ENCODE measurements at places on chromosomes 7 and 10. TPM values are rescaled to one million over a fixed set of nuclear protein-coding genes. Genes with fewer than 3 reads are reported as not detected.

Gene NACAD
- total RNA-seq: 0.56 TPM

Gene SKIDA1
- total RNA-seq: 0.56 TPM

Gene SDK1
- total RNA-seq: 1.6 TPM

Gene DOCK1
- total RNA-seq: 79.2 TPM

Gene MICALL2
- 6.6 TPM for total RNA-seq

Gene TRPV6
- not detected for total RNA-seq

- DNase-seq: no peak
Observed at GRCh38 chr10:28020080-28020860, 21.4 kb upstream of the ODAD2 start.

DNA sequence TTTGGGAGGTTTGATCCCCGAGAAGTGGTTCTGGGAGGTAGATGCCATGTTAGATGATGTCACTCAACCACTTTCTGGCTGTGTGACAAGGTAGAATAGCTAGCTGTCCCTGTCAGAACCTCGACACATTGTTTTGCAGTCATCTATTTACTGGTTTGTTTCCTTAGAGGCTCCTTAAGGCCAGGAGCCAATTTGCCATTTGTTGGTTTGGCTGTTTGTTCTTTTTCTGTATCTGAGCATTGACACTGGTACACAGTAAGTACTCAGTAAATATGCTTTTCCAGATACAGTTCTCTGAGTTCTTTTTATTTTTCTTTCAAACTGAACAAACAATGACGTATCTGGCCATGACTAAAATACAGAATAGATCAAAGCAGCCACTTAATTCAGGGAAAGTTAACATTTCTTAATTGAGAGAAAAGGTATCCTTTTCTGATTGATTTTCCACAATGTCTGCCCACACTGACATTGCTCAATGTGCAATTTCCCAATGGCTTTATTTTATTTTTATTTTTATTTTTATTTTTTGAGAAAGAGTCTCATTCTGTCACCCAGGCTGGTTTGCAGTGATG, 121.6 kb downstream of the SPAG6 start:
- DNase-seq: no peak

DNA sequence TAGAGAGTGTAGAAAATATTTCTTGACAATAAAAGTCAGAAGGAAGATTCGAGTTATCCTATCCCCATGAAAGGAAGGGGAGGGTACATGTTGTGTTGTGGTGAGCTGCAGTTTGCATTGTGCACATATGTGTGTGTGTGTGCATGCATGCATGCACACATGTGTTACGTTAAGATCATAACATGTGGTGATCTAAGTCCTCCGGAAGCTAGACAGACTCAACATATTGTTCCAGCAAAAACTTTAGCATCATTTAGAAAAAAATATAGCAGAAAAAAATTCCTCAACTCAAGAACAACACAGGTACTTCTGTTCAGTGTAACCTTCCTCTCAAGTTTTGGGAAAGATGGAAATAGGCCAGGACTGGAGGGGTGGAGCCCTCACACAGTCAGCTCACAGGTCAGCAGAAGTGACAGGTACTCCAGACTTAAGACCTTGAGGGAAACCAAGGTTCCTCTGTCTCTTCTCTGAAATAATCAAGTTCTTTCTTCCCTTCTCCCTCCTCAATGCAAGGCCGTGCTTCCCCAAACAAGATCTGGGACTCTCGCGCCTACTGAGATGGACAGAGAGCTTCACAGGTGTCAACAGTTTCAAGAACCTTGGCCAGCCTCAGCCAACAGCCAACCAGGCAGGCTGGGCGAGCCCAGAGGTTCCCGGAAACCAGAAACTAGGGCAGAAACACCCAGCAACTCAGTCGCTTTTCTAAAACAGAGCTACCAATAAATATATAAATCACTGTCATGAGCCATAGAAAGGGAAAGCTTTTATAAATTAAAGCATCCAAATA, 205.2 kb downstream of the FAM107B start:
- DNase-seq: no peak

- peak; percentile 7 for DNase-seq
Observed at GRCh38 chr7:16027396-16027795, 340.9 kb upstream of the MEOX2 start.

- DNase-seq: peak; percentile 38
Observed at GRCh38 chr7:727806-728460, 852 bp upstream of the PRKAR1B start.

DNA sequence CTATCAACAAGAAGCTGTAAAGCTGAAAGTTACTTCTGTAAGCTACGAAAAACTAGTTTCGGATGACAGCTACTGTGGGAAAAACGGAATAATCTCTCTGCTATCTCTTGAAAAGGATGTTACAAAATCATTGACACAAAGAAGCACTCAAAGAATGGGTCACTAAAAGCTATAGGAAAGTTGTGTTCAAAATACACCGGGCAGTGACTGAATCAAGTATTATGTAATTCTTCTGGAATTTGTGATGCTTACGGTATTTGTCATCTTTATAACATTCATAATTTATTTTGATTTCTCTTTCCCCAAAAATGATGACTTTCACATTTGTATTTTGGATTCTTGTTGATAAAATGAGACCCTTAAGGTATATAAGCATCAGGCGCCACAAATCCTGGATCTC, 112.1 kb upstream of the KLF6 start:
- DNase-seq: peak; percentile 84

DNA sequence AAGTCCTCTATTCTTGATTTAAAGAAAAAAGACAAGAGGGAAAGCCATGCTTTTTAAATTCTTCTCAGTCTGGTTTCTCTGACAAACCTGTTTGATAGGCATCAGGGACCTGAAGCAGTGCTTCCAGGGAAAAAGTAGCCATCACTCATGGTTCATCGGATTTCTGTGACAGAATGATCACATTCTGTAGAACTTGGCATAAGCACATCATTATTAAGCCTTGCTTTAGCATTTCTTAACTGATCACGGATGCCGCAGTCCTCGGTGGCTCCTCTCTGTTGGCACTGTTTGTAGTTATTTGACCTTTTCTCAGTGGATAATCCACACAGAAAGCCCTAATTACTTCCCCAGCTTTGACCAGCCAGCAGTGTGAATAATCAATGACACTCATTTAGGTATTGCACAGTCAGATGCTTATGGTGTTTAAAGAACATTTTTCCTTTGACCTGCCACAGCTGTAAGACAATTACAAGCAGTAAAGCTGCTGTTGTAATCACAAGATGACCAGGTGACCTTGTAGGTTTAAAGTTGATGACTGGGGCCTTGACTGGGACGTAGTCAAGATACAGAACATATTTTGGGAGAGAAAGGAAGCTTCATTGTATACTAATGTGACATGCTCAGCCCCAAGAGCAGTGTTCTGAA, 64.4 kb upstream of the SKAP2 start:
- no peak for DNase-seq

GRCh38 chr7:39130857-39131526, 153.3 kb downstream of the POU6F2 start:
- DNase-seq: no peak

- peak; percentile 89 for DNase-seq
Observed at GRCh38 chr10:116888380-116889055, 39.2 kb downstream of the ENO4 start.

GRCh38 chr10:12353399-12354242, 4.3 kb downstream of the CAMK1D start:
- DNase-seq: no peak

- DNase-seq: no peak
Observed at GRCh38 chr7:247636-248035, 42.3 kb upstream of the FOXL3 start.

Measured in IMR-90 (cell line).